ENCODE measurements at places on chromosomes 5 and 9.

GRCh38 chr5:73987915-73988314 lies 361.9 kb downstream of the ARHGEF28 start:
- no peak for DNase-seq

GRCh38 chr5:35228310-35228709 lies 2.0 kb downstream of the PRLR start:
- DNase-seq, result no peak

DNA sequence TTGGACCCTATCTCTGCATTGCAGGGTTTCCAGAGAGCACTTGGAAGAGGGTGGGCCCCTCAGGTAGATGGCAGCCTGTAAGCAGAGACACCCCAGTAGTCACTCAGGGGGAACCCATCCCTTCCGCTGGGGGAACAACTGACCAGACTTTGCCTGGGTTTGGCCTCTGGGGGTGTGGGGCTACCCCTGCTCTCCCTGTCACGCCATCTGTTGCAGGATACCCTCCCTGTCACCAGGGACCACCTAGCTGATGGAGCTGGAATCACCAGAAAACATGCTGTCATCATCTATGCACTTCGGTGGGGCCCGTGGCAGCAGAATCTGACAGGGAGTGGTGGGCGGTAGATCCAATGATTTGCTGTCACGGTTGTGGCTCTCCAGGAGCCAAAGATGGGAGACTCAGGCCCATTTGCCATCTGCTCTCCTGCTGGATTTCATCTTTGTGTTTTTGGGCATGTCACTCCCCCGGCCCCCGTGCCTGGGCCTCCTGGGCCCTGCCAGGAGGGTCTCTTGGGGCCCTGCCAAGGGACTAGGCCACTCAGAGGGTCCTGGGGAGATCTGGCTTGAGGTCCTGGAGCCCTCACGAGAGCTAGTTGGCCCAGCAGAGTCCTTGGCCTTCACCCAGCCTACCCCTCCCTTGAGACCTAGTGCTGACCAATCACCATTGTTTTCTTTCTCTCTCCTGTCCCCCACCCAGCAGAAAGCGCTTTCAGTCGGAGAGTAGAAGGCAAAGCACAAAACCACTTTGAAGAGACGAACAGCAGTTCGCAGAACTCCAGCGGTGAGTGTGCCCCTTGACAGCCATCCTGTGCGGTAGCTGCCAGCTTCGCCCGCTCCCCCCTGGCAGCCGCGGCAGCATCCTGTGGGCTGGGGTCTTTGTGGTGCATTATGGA lies 45.9 kb downstream of the AMBP start:
- DNase-seq, result no peak

- no peak for DNase-seq
These were observed 726.1 kb downstream of the BRINP1 start for GRCh38 chr9:118643118-118643517.

- DNase-seq, result no peak
These were observed 154.1 kb downstream of the MYO10 start for GRCh38 chr5:16781828-16782626.

DNA sequence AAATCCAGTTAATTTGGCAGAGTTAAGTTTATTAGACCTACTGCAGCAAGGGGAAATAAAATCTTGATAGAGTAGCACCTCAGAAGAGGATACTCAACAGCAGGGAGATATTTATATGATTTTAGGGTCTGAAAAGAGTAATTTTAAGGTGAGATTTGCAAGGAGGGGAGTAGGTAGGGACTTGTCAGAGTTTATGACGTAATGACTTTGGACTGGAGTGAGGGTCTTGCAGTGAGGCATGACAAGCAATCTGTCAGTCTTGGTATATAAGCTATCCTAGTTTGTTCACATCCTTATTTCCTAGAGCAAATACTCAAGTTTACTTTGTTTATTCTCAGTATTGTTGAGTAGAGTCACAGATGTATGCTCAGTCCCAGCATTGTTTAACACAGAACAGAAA lies 722.6 kb downstream of the TLE4 start:
- no peak for DNase-seq

- no peak for DNase-seq
These were observed 61.1 kb downstream of the SPATA31C2 start for GRCh38 chr9:88077071-88077617.

GRCh38 chr9:96612966-96613589 lies 6.6 kb downstream of the CDC14B start:
- DNase-seq, result no peak

DNA sequence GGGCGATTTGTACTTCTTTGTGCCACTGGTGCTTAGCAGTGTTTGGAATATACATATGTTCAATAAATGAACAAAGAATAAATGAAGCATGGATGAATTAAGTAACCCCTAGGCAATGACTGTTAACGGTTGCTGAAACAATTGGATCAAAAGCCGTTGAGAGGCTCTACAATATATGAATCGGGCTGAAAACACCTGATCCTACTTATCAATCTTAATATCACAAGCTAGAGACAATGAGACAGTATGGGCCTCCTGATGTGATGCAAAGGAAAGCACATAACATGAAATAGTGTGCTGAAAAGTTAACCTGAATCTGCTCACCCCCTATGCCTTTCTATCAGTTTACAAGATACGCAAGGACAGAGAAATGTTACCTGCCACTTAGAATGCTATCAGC lies 410.3 kb upstream of the RGMB start:
- no peak for DNase-seq

DNA sequence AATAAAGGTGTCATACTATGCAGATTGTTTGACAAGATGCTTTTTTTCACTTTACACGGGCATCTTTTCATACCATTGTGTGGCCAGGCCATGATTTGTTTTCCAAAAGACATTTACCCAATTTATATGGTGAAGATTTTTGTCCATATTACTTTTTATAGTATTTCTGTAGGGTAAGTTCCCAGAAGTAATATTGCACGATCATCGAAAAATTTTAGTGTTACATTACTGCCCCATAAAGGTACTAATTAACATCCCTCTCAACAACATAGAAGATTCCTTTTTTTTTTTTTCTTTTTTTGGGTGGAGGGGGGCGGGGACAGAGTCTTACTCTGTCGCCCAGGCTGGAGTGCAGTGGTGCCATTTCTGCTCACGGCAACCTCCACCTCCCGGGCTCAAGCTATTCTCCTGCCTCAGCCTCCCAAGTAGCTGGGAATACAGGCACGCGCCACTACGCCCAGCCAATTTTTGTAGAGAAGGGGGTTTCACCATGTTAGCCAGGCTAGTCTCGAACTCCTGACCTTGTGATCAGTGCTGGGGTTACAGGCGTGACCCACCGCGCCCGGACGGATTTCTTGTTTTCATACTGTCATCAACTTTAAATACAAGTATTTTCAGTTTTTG lies 1.2 kb upstream of the ROPN1L start:
- DNase-seq, result no peak
